D341Med (cell line): ENCODE measurements at places on chromosomes 3 and 15.
A peak's percentile ranks its signal among the peaks of the same experiment; 100 is the strongest.

GRCh38 chr15:88580532-88580931 lies 34.1 kb upstream of the DET1 start:
- DNase-seq, result no peak

- no peak for DNase-seq
Measured at GRCh38 chr3:124895756-124896155, 8.6 kb upstream of the ITGB5 start.

GRCh38 chr15:64209680-64210334 lies 47.0 kb upstream of the PPIB start:
- no peak for DNase-seq

DNA sequence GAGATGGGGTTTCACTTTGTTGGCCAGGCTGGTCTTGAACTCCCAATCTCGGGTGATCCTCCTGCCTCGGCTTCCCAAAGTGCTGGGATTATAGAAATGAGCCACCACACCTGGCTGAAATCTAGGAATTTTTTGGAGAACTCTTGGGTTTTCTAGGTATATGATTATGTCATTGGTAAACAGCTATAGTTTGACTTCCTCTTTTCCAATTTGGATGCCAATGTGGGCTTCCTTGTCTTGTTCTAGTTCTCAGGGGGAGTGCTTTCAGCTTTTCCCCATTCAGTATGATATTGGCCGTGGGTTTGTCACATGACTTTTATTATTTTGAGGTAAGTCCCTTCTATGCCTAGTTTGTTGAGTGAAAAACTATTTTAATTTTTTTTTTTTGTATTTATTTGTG lies 17.9 kb downstream of the KCNMB3 start:
- no peak for DNase-seq

DNA sequence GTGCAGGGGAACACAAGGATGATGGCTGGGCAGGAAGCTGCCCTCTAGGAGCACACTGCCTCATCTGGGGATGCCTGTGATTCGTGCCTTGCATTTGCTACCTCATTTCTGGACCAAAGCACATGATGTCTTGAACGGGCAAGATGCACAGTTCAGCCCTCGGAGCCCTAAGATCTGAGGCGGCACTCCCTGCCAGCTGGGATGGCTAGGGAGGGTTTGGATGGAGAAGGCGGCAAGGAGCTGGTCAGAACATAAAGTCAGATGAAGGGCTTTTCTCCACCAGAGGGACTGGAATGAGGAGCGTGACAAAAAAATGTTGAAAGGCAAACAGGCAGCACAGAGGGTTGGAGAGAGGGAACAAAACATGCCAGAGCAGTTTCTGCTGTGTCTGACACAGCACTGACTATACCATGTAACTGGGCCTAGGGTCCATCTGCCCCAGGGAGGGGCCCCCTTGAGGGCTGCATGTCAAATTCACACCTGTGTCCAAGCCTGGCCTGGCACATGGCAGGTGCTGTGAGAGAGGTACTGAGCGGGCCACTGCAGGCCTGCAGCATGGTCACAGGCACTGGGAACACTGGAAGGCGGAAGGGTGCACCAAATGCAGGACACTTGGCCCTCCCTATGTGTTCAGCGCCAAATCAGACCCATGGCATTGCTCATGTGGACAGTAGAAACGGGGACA lies 21.7 kb downstream of the TMEM43 start:
- no peak for DNase-seq

DNA sequence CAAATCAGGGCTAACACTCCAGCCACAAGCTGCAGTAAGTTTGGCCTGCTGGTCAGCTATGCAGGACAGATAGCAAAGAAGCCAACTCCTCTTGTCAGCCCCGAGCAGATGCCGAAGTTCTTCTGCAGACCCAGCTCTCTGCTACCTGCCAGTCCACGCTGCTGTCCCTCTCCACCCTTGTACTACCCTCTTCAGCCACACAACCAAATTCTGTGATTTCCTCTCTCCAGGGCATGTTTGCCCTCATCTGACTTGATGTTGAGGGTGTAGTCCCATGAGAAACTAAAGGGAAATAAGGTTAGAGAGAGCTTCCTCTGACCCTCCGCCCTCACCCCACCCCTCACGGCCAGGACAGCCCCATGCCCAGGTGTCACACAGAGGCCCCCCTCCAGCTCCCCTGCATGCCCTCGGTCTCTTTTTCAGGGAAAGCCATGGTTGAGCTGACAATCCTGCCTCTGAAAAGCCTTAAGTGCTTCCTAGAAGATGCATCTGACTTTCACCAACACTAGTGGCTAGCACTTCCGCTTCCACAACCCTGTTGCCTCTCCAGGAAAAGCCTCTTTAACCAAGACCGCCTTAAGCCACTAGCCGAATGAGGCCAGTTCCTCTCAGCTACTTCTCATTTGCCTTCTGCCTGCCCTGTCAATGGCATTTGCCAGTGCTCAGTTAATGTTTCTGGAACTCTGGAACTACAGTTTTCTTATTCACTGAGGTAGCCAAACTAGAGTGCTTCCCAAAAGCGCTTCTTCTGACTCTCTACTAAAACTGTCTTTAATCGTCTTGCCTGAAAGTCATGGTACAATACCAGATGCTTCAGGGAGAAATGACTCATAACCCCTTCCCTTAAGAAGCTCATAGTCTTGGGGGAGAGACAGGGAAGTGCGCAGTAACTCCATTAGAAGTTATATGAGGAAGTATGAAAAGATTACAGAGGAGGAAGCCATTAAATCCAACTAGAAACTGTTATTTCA lies 300.4 kb upstream of the STT3B start:
- DNase-seq, result no peak

GRCh38 chr3:66863205-66864111 lies 134.6 kb upstream of the KBTBD8 start:
- no peak for DNase-seq

- DNase-seq, result no peak
Measured at GRCh38 chr3:120528163-120528562, 68.0 kb upstream of the NDUFB4 start.

GRCh38 chr3:132669256-132669777 lies 9.2 kb downstream of the UBA5 start:
- DNase-seq, result no peak

GRCh38 chr3:30610702-30611368 lies 4.4 kb downstream of the TGFBR2 start:
- no peak for DNase-seq

DNA sequence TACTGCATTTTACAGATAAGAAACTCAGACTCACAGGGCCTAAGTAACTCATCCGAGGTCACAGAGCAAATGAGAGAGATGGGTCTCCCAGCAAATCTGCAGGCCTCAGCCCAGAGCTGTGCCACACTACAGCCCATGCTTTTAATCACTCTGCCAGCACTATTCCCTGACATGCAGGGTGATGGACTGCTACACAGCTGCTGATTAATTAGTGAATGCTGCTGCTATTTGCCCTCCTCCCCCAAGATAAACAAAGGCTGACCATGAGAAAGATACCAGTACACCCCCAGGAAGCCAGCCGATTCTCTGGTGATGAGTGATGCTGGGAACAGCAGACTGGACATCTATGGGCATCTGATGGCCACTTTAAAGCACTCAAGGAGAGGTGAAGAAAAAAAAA lies 39.3 kb downstream of the RFTN1 start:
- DNase-seq, result no peak

DNA sequence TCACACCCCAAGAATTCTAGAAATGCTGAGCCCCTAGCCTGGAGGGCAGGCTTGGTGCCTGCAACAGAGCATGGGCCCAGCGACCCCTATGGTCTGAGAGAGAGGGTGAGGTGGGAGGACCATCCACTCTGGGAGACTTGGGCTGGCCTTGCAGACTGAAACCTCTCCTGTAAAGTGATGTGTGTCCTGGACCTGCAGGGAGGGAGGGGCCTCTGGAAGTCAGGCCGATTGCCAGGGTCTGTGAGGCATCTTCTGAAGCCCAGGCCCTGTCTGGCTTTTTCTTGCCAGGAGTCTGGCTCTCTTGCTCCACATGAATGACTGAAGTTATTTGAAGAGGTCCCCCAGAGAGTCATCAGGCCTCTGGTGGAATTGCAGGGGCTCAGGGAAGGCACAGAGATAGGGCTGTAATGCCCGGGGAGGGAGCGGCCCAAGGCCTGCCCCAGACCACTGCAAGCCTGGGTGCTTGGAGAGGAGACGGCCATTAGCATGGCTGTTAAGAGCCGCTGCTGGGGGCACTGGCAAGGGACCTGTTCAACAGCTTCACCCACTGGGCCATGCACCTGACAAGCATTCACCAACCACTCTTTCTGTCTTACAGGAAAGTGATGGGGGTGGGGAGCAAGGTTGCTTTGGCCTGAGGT lies 56.0 kb upstream of the CHRNA7 start:
- no peak for DNase-seq

DNA sequence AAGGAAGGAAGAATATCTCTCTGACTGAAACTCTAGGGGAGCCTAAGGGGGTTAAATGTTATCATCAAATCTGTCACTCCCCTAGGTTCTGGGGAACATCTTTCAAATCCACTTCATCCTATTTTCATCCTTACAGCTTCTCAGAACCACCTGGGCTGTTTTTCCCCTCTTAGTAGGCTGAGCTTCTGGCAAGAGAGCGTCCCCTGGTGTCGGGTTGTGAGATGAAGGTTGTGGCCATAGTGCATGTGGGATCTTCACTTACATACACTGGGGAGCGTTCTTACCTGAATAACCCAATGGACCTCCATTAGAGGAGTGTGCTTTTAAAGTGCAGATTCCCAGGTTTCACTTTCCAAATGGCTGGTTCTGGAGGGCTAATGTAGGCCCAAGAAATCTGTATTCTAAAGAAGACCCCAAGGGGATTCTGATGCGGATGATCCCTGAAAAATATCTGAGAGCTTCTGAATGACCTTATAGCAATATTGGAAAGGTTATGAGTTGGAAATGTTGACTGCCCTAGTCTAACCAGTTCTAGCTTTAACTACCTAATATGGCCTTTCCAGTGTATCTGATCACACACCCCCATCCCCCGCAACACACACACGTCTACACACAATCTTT lies 663.7 kb downstream of the AGBL1 start:
- DNase-seq, result peak; percentile 13

DNA sequence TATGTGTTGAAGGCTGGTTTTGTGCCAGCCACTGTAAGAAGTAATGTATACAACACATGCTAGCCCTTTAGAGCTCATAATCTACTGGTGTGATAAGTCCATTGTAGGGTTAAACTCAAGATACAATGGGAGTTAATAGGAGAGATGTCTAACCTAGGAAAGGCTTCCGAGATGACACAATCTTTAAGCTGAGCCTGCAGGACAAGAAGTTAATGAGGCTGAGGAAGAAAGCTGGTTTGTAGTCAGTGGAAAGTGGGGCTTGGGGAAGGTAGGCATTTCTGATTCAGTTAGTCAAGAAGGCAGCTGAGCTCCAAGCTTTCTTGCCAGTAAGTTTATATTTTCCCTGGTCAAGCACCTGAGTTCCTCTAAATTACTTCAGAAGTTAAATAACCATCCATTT lies 83.0 kb upstream of the TGFBR2 start:
- no peak for DNase-seq

DNA sequence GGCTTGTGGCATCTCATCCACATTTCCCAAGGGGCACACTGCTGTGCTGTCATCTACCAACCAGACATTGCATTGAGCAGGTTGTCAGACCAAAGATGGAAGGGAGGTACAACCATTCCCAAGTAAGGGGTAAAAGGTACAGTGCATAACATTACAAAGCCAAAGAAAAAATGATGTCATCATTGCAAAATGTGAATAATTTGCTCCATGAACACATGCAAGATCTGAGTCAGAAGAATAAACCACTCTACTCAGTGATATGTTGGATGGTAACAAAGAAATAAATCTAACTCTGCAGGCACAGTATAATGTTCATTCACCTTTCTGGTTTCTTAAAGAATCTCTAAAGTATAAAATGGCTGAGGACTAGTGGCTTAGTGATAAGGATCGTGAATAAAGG lies 202.7 kb downstream of the MAGI1 start:
- no peak for DNase-seq

GRCh38 chr3:127546970-127547733 lies 43.4 kb downstream of the TPRA1 start:
- peak; percentile 57 for DNase-seq

GRCh38 chr15:72983801-72984545 lies 68.3 kb upstream of the NEO1 start:
- no peak for DNase-seq

GRCh38 chr3:72095521-72095920 lies 310.6 kb upstream of the PROK2 start:
- DNase-seq, result no peak

- no peak for DNase-seq
Measured at GRCh38 chr3:25783661-25784512, 644 bp upstream of the NGLY1 start.
